ENCODE measurements at places on chromosomes 11 and 22. TPM values are rescaled to one million over a fixed set of nuclear protein-coding genes. Genes with fewer than 3 reads are reported as not detected.

DNA sequence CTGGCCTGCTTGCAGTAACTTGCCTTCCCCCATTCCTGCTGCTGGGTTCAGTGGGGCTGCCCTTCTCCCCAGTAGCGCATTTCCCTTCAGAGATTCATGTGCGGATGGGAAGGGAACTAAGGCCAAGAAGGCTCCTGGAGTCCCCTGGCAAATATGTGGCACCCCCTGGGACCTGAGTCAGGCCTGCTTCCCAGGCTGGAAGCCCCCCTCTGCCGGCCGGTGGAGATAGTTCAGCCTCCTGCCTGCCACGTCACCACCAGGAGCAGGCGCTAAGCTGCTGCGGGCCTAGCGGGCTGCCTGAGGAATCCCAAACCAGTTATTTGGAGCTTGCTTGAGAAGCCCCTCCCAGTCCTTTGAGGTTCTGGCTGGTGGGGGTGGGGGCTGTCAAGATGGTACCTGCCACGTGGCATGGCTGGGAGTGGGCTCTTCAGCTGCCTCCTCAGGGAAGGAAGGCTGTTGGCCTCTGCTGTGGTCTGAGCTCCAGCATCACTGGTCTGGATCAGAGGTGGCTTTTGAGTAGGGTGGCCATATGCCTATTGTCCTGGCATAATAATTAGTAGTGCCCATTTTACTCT lies 2.0 kb downstream of the SERPINH1 start:
- no peak for DNase-seq

DNA sequence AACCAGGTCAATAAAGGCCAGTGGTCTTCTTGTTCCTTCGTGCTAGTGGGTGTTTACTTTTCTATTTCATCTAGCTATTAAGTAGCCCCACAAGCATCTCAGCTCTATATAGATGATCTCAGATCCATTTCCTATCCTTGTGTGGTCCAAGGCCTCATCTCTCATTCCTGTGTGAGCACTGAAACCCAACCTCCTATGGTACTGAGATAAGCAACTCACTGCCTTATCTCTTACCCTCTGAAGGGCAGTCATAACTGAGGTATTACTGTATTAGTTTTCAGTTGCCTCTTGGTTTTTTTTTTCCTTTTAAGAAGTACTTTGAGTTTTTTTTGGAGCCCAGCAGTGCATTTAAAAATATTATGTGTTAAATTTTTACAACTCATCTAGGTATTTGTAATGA lies 28.3 kb downstream of the ACER3 start:
- DNase-seq = no peak

DNA sequence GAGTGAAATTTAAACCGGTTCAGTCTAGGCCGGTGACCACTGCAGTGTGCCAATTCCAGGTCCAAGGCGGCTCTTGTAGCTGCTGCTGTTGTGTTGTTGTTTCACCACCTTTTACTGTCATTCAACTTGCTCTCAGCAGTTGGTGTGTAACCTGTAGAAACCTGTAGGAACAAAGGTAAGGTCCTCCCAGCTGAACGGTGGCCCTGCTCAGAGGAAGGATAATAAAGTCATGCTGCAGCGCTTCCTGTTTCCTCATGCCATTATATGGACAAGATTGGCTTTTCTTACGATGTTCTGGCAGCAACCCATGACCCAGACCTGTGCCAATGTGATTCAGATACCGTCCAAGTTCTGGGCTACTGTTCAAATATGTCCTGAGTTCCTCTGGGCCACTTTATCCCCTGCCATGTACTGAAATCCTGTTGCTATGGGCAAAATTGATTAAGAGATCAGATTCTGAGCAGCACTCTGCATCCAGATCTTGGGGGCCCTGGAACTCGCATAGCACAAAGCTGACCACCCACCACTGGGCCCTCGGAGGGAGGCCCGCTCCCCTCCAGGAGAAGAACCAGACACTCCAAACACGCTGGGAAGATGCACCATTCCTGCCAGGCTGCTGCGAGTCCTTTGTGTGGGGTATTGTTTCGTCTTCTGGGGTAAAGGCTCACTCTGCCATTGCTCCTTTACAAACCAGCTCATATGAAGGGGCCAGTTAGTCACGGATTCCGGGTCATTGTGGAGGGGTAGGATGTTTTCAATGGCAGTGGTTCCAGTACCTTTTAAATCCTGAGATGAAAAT lies 13.2 kb downstream of the FAM181B start:
- no peak for DNase-seq

GRCh38 chr11:106482917-106483785 lies 405.7 kb downstream of the AASDHPPT start:
- DNase-seq = no peak

- no peak for DNase-seq
Observed at GRCh38 chr11:5269715-5270147, at the start of gene HBE1. HBE1 (minus strand) TSS chr11:5269945; CDS start chr11:5269890, 55 bp downstream.

- DNase-seq = no peak
Observed at GRCh38 chr22:44336962-44337677, 24.4 kb upstream of the SHISAL1 start.

- DNase-seq = no peak
Observed at GRCh38 chr11:119779195-119780071, 50.4 kb upstream of the NECTIN1 start.

DNA sequence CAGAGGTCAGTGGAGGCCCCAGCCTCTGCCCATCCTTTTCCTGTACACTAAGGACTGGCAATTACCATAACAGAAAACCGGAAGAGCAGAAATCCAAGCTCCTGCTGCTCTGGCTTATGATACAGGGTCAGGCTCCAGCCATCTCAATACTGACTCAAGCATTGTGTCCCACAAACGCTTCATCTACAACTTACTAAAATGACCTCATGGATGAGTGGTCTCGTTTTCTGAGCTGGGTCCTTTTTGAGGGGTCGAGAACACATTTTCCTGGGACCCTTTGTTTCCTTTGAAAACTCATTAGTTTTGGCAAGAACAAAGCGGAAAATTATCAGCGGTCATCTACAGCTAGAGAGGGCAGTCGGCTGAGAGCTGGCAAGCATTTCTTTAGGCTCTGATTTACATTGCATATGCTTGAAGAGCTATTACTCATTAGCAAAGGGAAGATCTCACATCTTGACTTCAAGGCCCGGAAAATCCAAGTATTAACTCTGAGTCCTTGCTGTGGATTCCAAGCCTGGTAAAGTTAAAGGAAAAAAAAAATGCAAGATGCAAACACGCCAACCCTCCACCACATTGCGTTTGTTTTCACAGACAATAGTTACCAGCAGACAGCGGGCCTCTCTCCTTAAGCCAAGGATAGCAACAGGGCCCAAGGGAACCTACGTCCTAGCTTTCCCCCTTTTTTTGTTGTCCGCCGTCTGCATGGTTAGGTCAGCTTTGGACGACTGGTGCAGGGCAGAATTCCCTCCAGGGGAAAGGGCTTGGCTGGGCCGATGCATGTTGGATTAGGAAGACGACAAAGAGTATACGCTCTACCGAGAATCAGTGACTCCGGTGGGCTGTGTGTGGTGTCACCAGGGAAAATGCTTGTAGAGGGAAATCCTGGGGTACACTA lies 1.8 kb downstream of the TESMIN start:
- DNase-seq = no peak

DNA sequence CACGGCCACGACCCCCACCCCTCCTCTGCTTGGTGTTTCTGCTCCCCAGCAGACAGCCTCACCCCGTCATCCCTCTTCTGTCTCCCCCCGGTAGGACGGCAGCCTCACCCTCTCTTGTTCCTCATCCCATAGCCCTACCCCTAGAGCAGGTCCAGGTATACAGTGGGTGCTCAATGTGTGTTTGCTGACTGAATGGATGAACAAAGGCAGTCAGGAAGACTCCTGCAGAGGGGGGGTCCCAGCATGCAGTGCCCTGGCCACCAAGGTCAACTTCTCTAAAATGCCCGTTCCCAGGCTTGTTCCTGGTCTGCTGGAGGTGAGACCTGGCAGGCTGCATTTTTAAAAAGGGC lies 34.7 kb upstream of the FADD start:
- DNase-seq = no peak

- no peak for DNase-seq
Observed at GRCh38 chr11:2926611-2927051, 2.6 kb downstream of the PHLDA2 start.

DNA sequence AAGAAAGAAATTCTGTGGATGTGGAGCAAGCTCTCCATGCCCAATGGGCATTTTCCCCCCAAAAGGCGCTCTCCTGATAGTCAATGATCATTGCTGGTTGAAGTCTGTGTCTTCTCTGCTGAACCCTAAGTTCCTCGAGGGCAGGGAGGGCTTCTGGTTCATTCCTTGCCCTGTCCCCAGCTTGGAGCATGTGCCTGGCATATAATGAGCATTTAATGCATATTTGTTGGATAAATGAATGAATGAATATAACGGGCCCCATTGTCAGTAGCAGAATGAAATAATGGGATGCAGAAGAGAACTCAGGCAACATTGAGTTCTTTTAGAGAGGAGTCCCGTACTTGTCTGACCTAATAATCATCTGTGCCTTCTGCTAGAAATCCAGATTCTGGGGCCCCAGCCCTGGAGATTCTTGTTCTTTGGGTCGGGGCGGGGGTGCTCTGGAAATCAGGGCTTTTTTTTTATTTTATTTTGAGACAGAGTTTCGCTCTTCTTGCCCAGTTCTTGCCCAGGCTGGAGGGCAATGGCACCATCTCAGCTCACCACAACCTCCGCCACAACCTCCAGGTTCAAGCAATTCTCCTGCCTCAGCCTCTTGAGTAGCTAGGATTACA lies 64.4 kb downstream of the CD82 start:
- no peak for DNase-seq

DNA sequence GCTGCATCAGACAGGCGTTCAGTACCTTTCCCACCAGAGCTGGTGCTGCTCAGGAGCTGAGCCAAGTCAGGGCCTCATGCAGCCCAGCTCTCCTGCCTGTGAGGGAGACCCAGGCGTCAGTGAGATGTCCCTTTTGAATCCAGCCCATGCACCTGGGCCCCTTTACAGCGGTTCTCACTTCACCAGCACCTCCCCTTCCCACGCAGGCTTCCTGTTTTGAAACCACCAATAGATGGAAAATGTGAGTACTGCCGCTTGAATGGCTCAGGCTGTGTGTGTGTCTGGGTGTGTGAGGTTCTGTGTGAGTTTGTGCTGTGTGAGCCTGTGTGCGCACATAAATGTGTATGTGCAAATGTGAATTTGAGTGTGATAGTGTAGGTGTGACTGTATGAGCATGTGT lies 88.4 kb downstream of the UBASH3B start:
- no peak for DNase-seq

DNA sequence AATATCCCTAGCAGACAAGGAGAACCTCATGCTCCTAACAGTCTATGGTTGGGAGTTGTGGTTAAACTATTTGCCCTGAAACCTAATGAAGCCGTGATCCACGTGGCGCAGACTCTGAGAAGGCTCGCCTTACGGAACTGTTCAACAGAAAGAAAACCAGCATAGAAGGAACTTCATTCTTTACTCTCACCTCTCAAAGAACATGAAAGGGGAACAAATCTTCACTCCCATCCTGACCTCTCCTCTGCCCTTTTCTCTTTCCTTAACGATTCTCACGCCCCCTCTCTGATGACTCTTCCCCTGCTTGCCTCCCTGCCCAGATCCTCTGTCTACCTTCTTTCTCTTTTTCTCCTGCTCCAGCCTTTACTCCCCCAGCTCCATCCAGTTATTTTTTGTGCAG lies 54.2 kb downstream of the IRAG1 start:
- DNase-seq = no peak

DNA sequence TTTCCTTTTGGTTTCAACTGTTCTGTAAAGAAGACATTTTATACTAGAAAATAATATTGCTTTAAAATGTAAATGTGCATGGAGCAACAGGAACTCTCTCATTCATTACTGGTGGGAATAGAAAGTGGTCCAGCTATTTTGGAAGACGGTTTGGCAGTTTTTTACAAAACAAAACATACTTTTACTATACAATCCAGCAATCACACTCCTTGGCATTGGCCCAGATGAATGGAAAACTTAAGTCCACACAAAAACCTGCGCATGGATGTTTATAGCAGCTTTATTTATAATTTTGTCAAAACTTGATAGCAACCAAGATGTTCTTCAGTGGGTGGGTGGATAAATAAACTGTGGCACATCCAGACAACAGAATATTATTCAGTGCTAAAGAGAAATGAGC lies 49.9 kb upstream of the SEPTIN5 start:
- no peak for DNase-seq

GRCh38 chr11:34330653-34331052 lies 27.2 kb downstream of the ABTB2 start:
- DNase-seq = no peak

- DNase-seq = no peak
Observed at GRCh38 chr11:60119710-60120109, 31.2 kb downstream of the MS4A2 start.

GRCh38 chr11:35424157-35424940 lies 5.0 kb upstream of the SLC1A2 start:
- no peak for DNase-seq

DNA sequence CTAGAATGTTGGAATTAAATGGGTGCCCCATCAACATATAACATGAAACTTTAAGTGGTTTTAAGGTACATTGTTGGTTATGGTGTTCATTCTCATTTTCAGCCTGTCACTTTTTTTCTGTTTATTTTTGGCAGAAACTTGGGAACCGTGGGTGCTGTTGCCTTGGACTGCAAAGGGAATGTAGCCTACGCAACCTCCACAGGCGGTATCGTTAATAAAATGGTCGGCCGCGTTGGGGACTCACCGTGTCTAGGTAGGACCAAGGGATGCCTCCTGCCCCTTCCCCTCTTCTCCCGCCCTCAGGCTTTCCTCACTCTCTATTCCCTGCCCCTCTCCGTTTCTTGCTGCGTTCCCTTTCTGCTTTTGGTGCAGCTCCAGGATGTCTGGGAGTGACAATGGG lies 29.8 kb upstream of the SCGB1A1 start:
- no peak for DNase-seq

DNA sequence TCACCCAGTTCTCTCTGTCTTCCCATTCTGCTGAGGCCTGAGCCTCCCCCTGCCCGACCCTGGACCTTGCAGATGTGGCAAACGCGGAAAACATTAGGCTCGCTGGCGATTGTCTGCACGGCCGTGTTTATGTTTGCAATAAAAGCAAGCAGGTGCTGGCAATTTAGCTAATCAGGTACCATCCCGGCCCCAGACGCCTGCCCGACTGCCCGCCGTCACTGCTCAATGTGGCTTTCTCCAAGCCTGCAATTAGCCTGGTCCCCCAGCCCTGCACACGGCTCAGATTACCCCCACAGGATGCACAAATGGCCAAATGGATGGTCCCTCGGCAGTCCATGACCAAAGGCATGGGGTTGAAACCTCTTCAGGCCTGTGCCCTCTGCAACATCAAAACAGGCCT lies 259.7 kb downstream of the MN1 start:
- DNase-seq = no peak

- DNase-seq = no peak
Observed at GRCh38 chr22:45511847-45512261, 9.2 kb downstream of the FBLN1 start.

- no peak for DNase-seq
Observed at GRCh38 chr11:45563171-45563570, 102.3 kb downstream of the CHST1 start.

- no peak for DNase-seq
Observed at GRCh38 chr11:26551186-26551801, 20.8 kb downstream of the MUC15 start.

The NPTXR gene
- 4.3 TPM for polyA plus RNA-seq

The MAPK11 gene
- polyA plus RNA-seq = 7.9 TPM

The DCHS1 gene
- polyA plus RNA-seq = 27.8 TPM

The RGL4 gene
- polyA plus RNA-seq = 1.8 TPM

The FGF19 gene
- 1.3 TPM for polyA plus RNA-seq

The SRSF8 gene
- 72.1 TPM for polyA plus RNA-seq

The PHLDA2 gene
- polyA plus RNA-seq = 0.68 TPM

The CEND1 gene
- polyA plus RNA-seq = 0.24 TPM

The YPEL4 gene
- 1.2 TPM for polyA plus RNA-seq
